NCI-H446 treated with DMSO at 0.1 percent for 48 hours (cell line): ENCODE measurements at places on chromosomes 7 and 10.

- no peak for DNase-seq
Observed at GRCh38 chr7:138472292-138473079, 12.4 kb downstream of the TRIM24 start.

DNA sequence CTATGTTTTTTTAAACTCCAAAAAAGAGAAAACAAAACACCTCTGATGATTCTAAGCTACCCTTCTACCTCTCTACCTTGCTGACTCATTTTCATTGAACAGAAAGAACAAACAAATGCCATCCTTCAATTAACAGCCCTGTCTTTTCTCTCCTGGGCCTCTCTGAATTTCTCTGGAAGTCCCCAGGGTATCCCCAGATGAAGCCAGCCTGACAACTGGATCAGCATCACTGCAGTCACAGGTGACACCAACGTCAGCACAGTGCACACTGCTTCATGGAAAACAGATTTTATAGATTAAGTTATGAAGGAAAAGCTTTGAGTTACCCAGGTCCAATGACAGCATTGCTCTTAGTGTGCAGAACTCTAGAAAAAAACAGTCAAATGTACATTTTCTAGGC, 5.7 kb downstream of the HUS1 start:
- no peak for DNase-seq

DNA sequence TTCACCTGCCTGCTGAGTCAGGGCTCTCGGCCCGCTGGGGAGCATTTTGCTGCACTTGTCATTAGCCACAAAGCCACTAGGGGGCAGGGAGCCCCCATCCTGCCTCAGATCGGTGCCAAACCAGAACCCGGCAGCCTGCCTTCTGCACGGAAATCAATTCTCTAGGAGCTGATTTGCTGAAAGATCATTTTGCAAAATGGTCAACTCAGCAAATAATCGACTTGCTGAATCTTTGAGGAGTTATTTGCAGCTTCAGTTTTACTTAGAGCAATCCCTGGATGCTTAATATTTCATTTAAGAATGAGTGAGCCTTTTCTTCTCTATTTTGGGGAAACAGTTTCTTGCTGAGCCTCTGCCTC, 1.7 kb upstream of the GIMAP8 start:
- DNase-seq = peak; percentile 6

DNA sequence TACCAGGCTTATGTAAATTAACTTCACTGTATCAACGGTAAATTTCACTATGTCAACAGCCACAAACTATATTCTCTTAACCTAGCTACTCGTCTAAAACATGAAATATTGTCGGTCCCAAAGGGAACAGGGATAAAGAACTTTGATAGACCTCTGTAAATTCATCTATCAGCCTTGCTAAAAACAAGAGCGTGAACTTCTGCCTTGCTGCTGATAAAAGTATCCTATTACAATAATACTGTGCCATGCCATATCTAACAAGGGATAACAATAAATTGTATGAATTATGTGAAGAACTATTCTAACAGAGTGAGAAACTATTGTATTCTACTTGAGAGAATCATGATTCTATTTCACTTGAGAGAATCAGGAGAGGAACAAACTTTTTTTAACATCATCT, 117.2 kb downstream of the CNOT4 start:
- DNase-seq = no peak

DNA sequence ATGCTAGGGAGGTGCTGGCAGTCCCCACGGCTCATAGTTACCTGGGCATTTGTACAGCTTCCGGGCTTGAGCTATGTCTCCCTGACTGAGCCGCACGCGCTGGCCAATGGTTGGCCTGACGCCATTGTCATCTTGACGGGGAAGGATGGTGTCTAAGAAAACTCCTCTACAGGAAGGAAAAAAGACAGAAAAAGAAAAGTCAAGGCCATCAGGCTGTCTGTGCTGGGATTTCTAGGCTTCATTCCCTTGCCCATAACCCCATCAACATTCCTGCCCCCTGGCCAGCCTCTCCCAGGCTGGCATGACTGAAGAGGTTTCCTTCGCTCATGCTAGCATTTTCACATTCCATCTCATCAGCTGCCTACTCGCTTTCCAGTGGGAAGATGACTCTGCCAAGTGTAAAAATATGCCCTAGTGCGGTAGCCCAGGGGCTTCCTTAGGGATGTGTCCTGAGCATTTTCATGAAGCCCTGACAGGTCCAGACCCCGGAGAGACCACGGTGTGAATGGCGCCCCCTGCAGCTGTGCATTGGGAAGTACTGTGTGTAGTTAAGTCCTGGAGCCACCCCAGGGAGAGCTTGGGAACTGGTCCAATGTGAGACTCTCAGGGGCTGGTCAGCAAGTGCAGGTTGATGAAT, 54.5 kb upstream of the OPALIN start:
- DNase-seq = no peak

DNA sequence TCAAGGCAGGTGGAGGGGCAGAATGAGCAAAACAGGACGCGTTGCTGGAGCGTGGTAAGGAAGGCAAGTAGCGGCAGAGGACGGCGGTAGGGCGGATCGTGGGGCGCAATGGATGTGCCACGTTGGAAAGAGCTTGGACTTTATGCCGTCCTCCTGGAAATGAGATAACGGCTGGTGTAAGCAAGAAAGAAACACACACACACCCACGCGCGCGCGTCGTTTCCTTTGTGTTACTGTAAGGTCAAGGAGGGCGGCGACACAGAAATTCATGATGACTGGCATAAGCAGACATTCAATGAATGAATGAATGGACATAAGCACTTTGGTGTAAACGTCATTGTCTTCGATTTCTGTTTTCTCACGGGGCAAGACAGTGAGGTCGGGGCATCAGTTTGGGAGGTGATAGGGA, 683 bp upstream of the ENTPD7 start:
- DNase-seq = no peak

GRCh38 chr10:89392974-89393373, 551 bp downstream of the IFIT1 start:
- no peak for DNase-seq

- DNase-seq = peak; percentile 77
Observed at GRCh38 chr7:49403844-49404243, 369.6 kb upstream of the VWC2 start.

GRCh38 chr10:131938681-131939080, 37.9 kb downstream of the PPP2R2D start:
- DNase-seq = no peak

GRCh38 chr10:127376071-127376470, 173.0 kb upstream of the NPS start:
- DNase-seq = no peak

DNA sequence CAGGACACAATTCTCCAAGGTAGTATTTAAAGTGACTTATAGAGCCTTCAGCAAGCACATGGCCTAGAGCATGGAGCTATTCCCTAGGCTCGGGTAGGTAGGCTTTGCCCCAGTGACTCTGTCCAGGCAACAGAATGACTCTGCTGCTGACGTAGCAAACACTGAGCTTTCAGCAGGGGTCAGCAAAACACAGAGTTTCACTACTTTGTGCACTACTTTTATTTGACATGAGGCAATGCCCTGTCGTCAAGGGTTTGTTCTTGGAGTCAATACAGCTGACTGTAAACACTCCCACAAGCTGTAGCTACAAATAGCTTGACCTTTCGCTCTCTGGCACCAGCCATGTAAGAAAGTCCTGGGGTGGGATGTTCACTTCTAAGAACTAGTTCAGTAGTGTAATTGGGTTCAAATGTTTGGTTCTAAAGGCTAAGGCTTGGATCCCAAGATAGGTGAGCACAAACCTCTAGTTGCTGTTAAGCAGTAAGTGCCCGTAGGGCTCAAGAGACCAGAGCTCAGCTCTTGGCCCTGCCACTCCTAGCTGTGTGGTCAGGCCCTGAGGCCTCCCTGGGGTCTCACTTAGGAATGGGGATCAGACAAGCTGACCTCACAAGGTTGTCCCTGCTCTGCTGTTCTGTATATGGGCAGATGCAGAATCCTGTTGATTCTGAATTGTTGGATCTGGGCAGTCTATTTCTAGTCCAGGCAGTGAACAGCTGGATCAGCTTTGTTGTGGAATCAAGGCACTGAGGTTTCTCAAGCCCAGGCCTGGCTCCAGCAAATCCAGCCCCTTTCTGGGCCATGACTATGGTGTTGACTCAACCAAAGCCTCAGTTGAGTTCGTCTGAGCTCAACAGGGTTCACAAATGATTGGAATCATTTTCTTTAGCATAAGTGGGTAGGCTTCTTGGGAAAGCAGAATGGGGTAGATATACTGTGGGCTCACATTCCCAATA, 10.7 kb downstream of the NODAL start:
- DNase-seq = no peak

DNA sequence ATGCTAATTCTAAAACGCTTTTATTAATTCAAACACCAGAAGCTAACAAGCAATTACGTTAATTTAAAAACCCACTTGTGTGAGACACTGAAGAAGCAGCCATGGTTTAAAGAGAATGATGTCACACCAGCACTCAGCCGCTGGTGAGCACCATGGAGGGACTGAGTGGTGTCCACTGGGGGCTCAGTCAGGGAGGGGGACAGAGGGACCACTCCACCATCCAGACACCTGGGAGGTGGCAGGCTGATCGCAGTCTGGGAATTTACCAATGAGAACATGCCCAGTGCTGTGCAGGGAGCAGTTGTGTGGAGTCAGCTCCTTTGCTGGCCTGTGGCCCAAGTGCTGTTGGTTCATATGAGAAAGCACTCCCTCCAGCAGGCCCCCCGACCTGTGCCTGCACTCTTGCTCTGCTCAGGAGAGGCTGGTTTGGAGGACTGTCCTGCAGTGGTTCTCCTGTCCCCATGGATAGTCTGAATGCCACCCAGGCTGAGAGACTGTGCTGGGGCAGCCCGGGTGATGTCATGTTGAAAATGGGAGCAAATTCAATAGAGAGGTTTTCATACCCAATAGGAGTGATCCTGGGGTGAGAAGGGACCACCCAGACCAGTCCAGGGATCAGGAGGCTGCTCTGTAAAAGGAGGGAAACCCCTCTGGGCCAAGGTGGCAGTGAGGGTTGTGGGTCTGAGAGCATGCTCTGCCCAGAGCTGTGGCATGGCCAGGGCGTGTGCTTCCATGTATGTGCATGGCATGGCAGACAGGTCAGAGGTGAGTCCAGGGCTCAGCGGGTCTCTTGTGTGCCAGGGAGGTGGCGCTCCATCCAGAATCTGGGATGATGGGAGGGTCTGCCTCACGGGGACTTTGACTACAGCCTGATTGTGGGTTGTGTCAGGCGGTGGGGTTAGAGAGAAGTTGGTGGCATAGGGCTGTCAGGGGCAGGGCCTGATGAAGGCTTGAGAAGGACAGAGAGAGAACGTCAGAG, 12.7 kb downstream of the ADCY1 start:
- no peak for DNase-seq

- no peak for DNase-seq
Observed at GRCh38 chr10:43424416-43424815, 12.5 kb upstream of the ZNF487 start.

DNA sequence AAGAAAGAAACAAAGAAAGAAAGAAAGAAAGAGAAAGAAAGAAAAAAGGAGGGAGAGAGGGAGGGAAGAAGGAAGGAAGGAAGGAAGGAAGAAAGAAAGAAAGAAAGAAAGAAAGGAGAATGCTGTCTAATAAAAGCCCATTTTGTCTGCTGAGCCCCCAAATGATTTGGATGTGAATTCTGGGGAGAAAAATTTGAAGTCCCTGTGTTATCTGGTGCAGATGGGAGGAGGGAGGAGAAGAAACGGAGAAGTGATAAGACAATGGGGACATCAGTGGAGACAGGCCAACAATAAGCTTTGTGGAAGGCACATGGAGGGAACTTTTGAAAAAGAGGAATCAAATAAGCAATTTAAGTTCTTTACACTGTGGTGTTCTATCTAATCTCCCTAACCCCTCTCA, 24.6 kb upstream of the TMEM273 start:
- no peak for DNase-seq

DNA sequence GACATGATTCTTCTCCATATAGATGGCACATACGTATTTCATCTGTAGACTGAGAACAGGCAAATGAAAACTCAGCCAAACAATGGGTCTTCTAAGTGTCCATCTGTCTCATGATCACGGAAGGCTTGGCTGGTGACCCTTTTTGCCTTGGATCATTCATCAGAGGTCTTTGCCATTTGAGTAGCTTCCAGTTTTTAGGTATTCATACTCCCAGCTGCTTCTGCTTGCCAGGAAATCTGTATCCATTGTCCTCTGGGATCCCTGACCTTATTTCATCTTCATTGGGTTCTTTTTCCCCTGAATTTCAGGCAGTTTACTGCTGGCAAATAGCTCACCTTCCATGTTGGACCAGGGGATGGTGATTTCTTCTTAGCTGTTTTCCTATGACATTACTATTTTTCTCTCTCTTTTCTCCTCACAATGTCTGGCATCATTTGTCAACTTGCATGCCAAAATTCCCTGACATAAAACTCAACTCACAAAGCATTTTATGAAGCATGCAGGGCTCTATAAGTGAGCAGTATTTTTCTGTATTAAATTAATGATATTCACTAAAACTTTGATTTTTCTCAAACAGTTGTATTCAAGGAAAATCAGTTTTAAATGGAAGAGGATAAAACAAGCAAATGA, 241.2 kb downstream of the DNAJB9 start:
- DNase-seq = peak; percentile 78

DNA sequence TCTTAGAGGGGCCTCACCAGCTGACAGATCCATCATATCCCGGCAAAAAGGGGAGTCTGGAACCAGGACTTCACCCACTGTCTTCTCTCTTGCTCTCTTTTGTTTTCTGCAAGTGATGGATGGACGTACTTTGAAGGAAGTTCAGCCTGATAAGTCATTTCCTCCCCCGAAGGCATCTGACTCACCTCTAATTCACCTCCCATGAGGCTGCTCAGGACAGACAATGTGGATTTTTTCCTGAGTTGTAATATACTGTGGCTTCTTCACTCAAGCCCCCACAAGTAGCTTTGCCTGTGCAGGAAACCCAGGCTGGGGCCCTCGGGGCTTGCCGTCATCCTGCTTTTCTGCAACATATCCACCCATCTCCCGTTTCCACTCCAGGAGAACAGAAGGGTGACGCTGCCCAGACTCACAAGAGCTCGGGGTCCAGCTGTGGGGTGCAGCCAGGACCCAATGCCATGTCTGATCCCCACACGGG, 70.4 kb downstream of the ASB13 start:
- no peak for DNase-seq

GRCh38 chr10:128053356-128053755, 72.9 kb downstream of the MKI67 start:
- no peak for DNase-seq

GRCh38 chr7:155487509-155488482, 29.9 kb downstream of the EN2 start:
- DNase-seq = no peak

- DNase-seq = no peak
Observed at GRCh38 chr7:86313842-86314241, 329.9 kb upstream of the GRM3 start.

GRCh38 chr7:140200061-140200989, 23.5 kb upstream of the KDM7A start:
- DNase-seq = no peak

DNA sequence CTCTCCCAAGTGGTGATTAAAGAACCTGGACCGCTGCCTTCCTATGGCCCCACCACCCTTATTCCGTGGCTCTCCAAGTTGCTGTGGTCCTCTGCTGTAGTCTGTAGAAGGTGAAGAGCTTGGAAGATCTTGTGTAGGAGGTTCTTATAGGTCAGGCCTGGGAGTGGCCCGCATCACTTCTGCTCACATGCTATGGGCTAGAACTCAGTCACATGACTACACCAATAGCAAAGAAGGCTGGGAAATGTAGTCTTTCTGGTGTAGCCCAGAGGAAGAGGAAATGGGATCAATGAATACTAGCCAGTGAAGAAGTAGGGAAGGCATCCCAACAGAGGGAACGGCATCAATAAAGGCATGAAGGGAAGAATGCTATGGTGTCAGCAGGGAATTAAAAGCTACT, 41.3 kb upstream of the AOAH start:
- DNase-seq = no peak
